ENCODE measurements at places on chromosomes 3 and 15. TPM values are rescaled to one million over a fixed set of nuclear protein-coding genes. Genes with fewer than 3 reads are reported as not detected.

- no peak for DNase-seq
Observed at GRCh38 chr3:55467099-55467498, 20.0 kb downstream of the WNT5A start.

The CCR2 gene
- total RNA-seq, result not detected

The HTR3E gene
- total RNA-seq, result not detected

The XYLB gene
- total RNA-seq, result 3.1 TPM

The ITIH4 gene
- total RNA-seq, result 0.29 TPM

GRCh38 chr3:117647435-117647834, 937.9 kb downstream of the TUSC7 start:
- no peak for DNase-seq

The FANCD2OS gene
- not detected for total RNA-seq

The VWA5B2 gene
- total RNA-seq, result 0.19 TPM
